Cerebellum (tissue), 4 donors: ENCODE measurements at places on chromosomes 2 and 18. TPM values are rescaled to one million over a fixed set of nuclear protein-coding genes. Genes with fewer than 3 reads are reported as not detected.

Gene STARD6
- total RNA-seq = not detected

Gene CD207
- not detected for total RNA-seq

Gene RAB10
- total RNA-seq = 106 TPM

Gene PROM2
- 3.0 TPM for total RNA-seq

Gene KCNJ3
- total RNA-seq = 16.2 TPM

Gene C18orf54
- total RNA-seq = 12.1 TPM

Gene FABP1
- total RNA-seq = 1.1 TPM

Gene CYP27C1
- 1.1 TPM for total RNA-seq

Gene TCF23
- total RNA-seq = not detected

Gene CRYBA2
- not detected for total RNA-seq

Gene COLEC12
- 25.3 TPM for total RNA-seq

Gene C2orf78
- not detected for total RNA-seq

Gene GALR1
- total RNA-seq = 1.4 TPM

Gene IMPA2
- 8.1 TPM for total RNA-seq

Gene CACNB4
- total RNA-seq = 75.6 TPM

Gene ELOA2
- total RNA-seq = not detected

DNA sequence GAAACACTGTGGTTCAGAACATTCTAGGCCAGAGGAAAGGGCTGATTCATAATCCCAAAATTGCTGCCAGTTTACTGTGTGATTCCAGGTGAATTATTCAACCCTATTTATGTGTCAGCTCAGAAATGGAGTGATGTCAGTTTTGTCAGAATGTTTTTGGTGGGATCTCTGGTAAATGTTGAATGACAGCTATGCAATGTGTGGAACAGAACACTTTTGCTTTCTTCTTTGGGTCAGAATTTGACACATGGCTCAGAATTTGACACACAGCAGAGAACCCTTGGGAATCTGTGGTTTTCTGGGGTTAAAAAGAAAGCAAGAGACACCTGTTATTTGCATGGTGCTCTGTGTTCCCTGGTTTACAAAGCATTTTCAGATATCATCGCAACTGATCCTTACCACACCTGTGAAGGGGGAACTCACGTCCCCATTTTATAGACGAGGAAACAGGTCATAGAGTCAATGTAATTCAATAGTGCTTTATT lies 1.6 kb upstream of the MTA3 start:
- DNase-seq = no peak

DNA sequence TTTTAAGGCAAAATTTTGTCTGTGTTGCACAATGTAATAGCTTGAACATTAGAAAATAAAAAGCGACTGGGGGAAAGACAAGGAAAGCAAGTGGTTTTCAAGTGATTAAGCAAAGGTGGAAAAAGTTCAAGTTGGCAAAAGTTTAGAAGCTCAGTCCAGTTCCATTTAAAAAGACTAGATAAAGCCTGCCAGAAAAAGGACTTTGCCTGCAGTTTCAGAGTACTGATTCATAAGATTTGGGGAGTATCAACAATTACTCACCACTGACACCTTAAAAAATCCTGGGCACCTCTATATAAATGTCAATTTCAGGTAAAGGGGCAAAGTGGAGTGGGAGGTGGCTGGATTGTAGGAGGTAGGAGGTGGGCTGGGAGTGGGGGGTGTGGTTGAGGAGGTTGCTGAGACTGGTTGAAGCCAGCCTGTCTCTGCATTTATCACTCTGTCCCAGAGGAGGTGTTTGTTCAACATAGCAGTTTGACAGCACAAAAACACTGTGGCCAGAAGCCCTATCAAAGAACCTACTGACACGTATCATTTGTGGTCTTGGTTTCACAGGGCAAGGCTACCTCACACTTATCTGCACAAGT lies 14.6 kb downstream of the ZEB2 start:
- DNase-seq = no peak

- no peak for DNase-seq
Observed at GRCh38 chr2:3302751-3303582, 74.7 kb downstream of the EIPR1 start.

GRCh38 chr2:161976917-161977316 lies 97.1 kb downstream of the DPP4 start:
- no peak for DNase-seq

GRCh38 chr2:195498839-195499490 lies 158.1 kb upstream of the SLC39A10 start:
- no peak for DNase-seq

DNA sequence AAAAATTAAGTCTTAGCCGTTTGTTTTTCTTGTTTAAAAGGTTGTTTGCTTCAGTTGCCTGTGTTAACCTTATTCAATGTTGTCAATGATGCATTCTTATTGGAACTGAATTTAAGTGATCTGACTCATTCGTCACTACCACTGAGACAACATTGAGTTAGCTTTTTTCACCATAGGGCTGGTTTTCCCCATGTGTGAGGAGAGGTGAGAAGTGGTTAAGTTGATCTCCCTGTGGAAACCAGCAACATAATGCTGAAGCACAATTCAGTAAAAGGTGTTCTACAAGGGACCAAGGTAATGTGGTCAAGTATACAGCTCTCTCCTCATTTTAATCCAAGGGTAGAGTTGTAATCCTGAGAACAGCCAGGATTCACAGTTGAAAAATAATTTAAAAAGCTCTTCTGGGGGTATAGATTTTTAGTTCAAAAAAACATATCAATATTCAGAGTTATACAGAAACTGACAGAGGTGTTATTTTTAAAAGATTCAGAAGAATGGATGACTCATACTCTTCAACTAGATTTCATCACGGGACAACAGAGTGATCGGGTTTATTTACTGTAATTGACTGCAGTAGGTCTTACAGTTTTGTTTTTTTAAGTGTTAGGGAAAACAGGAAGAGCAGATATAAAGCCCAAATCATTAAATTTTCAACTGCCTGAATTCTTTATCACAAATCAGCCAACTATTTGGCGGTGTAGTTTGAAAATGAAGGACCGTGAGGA lies 12.6 kb downstream of the NOP58 start:
- DNase-seq = no peak

DNA sequence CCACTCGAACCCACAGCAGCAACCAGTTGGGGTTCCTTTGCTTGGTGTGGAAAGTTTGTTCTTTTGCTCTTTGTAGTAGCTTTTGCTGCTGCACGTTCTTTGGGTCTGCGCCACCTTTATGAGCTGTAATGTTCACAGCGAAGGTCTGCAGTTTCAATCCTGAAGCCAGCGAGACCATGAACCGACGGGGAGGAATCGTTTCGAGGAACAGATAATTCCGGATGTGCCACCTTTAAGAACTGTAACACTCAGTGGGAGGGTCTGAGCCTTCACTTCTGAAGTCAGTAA lies 14.3 kb downstream of the GPR17 start:
- no peak for DNase-seq

GRCh38 chr2:142892715-142893114 lies 15.3 kb downstream of the KYNU start:
- DNase-seq = no peak

GRCh38 chr18:11849841-11850634 lies 1.2 kb upstream of the CHMP1B start:
- DNase-seq = peak; percentile 53

- DNase-seq = no peak
Observed at GRCh38 chr18:63316612-63317555, 2.7 kb downstream of the BCL2 start.

DNA sequence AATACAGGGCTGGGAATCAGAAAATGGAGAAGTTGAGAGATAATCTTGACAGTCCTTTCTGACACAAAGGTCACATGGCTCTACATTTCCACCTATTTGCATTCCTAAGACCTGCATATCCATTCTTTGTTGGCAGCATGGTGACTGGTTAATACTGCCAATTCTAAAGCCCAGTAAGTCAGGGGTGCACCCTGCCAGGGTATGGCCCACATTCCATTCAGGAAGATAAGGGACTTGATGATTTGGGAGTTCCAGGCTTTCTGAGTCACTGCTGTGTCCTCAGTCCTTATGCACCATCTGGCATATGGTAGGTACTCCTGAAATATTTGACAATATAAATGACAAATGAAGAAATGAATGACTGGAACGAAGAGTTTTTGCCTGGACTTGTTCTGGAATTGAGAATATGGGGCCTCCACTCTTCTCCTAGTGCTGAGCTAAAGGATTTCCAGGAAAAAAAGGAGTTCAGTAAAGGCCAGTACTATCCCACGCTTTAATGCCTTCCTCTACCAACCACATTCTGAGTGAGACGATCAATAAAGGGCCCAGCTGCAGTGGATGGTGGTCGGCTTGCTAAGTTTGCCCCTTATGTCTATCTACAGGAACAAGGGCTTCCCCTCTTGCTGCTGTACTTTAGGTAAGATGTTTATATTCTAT lies 31.7 kb upstream of the EIF2AK3 start:
- peak; percentile 19 for DNase-seq

- DNase-seq = no peak
Observed at GRCh38 chr2:176854878-176855277, 357.7 kb upstream of the HNRNPA3 start.

- no peak for DNase-seq
Observed at GRCh38 chr2:177306550-177306949, 42.0 kb upstream of the NFE2L2 start.

DNA sequence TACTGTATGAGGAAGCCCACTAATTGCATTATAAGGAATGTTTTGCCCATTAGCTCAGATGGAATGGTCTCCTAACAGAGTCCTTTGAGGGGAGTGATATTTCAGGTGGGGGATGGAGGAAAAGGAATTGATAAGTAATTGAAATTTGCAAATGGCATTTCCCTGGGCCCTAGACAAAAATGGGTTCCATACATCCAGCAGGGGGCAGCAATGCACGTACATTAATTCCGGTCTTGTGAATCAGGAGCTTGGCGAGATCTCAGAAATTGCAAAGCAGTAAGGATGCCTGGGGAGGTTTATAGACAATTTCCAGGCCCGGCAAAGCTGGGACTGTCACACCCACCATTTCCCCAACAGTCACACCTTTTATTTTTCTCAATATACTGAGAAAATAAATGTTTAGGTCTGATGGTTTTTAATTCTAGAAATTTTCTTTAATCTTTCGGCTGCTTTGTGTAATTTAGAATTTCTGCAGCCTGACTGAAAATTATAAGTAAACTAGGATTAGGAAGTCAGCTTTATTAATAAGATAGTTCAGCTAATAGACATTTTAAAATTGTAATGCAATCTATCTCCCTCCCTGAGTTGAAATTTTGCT lies 122.8 kb downstream of the LYPD1 start:
- DNase-seq = peak; percentile 7

DNA sequence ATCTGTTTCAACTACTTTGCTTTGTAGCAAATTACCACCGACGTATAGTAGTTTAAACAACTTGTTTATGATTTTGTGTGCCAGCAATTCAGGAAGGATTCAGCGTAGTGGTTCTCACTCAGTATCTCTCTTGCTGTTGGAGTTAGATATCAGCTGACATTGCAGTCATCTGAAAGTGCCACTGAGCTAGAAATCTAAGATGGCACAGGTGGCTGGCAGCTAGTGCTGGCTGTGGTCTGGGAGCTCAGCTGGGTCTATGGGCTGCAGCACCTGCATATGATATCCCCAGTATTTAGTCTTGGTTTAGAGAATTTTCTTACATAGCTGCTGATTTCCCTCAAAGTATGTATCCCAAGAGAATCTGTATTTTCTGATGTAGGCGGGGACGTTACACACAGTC lies 235.6 kb downstream of the SCG2 start:
- DNase-seq = no peak
